GM12878 (cell line): ENCODE measurements at places on chromosomes 11 and 22. TPM values are rescaled to one million over a fixed set of nuclear protein-coding genes. Genes with fewer than 3 reads are reported as not detected.
A peak's percentile ranks its signal among the peaks of the same experiment; 100 is the strongest.

Gene TRIM48
- total RNA-seq, result not detected in 2 replicates

- H3K36me3 ChIP-seq, result no peaks in the 10 kb centered on the region
- peak; percentile 11 for DNase-seq
- no peaks in the 10 kb centered on the region for H3K27me3 ChIP-seq
Observed at GRCh38 chr11:47950396-47950795, 30.0 kb upstream of the PTPRJ start.

- H3K27ac ChIP-seq, result no peak overlapping the region
- peaks cover 16% of the 10 kb centered on the region for H3K36me3 ChIP-seq
- DNase-seq, result no peak
- no peaks in the 10 kb centered on the region for H3K27me3 ChIP-seq
Observed at GRCh38 chr22:46303347-46303965, 6.8 kb downstream of the GTSE1 start.

- no peaks in the 10 kb centered on the region for H3K27me3 ChIP-seq
- H3K36me3 ChIP-seq, result peaks cover 15% of the 10 kb centered on the region
- H3K4me3 ChIP-seq, result no peak overlapping the region
- H3K4me1 ChIP-seq, result no peaks in the 10 kb centered on the region
Observed at GRCh38 chr22:46958191-46958590, 195.7 kb downstream of the TBC1D22A start.

Gene AQP11
- 0.56 and 0.64 TPM in 2 replicates for total RNA-seq

GRCh38 chr11:127000981-127001380, 411 bp upstream of the KIRREL3 start:
- no peak overlapping the region for H3K4me3 ChIP-seq
- no peaks in the 10 kb centered on the region for H3K4me1 ChIP-seq
- no peak overlapping the region for H3K27ac ChIP-seq
- no peaks in the 10 kb centered on the region for H3K36me3 ChIP-seq
- DNase-seq, result no peak

- H3K27ac ChIP-seq, result no peak overlapping the region
- H3K4me1 ChIP-seq, result no peaks in the 10 kb centered on the region
- H3K27me3 ChIP-seq, result no peaks in the 10 kb centered on the region; the same call in 1 of the 2 replicates
Observed at GRCh38 chr22:28243539-28243938, 324.5 kb upstream of the PITPNB start.

Gene MMP12
- total RNA-seq, result not detected in 2 replicates

DNA sequence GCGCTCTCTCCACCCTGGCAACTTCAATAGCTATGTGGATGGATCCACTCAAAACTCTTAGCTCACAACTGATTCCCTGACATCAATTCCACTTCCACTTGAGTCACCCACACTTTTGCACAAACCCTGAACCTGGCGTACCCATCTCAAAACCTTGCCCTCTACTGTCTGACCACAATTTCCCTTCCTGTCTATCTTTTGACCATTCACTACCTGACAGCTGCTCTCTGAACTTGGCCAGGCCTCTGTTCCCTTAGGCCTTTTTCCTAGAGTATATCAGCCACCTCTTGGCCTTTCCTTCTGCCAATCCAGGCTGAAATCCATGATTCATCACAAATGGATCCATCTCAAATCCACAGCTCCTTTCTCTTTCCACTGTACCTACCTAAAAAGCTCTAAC, 106.0 kb downstream of the RPL27A start:
- DNase-seq, result no peak
- no peak overlapping the region for H3K4me3 ChIP-seq
- no peaks in the 10 kb centered on the region for H3K4me1 ChIP-seq
- H3K36me3 ChIP-seq, result no peaks in the 10 kb centered on the region
- no peak overlapping the region for H3K27ac ChIP-seq

- H3K36me3 ChIP-seq, result no peaks in the 10 kb centered on the region
- DNase-seq, result no peak
- no peak overlapping the region for H3K27ac ChIP-seq
- H3K4me1 ChIP-seq, result no peaks in the 10 kb centered on the region
Observed at GRCh38 chr11:57941875-57942274, 81.8 kb upstream of the OR9Q1 start.

DNA sequence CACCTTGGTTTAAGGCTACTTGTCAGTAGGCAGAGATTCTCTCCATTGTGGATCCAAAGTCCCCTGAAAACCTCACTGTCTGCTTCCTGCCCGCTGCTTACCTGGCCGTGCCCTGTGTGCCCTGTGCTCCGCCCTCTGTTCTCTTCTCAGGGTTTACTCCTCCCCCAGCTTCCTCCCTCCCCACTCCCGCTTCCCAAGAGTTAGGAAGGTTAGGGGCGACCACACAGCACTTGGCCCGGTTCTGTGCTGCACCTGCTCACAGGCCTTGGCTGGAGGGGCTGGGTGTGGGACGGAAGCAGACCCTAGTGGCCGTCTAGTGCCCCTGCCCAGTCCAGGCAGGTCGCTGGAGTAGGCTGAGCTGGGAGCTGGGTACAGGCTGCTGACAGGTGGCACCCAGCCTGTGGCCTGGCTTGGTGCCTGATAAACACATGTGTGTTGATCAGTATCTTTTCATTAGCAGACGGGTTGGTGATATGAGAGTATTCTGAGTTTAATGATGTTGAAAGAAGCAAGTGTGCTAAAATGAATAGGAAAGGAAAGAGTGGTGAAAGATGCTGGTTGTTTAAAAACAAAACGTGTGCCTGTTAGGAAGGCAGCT, 40.5 kb downstream of the GRAMD4 start:
- H3K27me3 ChIP-seq, result no peaks in the 10 kb centered on the region
- H3K36me3 ChIP-seq, result peaks cover 22% of the 10 kb centered on the region
- DNase-seq, result no peak
- no peaks in the 10 kb centered on the region for H3K4me1 ChIP-seq
- no peak overlapping the region for H3K4me3 ChIP-seq

DNA sequence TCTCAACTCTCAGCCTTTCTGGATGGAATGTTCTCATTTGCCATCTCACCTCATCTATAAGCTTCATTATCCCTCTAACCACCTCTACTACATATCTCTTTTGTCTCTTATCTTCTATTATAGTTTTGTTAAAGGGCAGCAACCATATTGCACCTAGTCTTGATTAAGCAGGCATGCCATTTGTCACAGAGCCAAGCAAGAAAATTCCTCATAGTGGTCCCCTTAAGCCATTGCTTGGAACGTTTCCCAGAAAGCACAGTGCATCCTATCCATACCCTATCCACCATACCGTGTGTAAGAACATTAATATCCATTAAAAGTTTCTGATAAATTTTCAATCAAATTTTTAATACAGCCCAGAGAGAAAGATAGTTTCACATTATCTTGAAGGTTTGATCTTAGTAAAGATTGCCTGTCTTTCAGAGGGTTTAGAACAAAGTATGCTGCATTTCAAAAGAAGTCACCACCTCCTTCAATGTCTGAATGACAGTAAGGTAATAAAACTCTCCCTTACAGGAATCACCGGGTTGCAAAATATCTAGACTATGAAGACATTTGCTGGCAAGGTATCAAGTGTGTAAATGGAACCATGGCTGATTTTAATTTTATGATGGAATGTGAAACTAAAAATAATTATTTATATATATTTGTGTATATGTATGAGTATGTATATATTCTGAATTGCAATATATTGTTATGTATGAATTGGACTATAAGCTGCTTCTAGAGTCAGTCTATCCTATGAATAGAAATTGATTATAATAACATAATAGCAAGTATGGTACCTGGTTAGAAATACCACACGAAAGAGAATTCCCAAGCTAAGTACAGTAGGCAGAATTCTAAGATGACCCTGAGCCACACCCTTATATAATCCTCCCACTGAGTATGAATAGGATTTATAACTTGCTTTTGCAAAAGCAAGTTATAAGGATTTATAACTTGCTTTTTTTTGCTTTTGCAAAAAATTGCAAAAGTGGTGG, 1296.3 kb downstream of the LRRC4C start:
- no peaks in the 10 kb centered on the region for H3K36me3 ChIP-seq
- no peak overlapping the region for H3K27ac ChIP-seq
- H3K4me1 ChIP-seq, result no peaks in the 10 kb centered on the region
- no peak for DNase-seq
- H3K27me3 ChIP-seq, result no peaks in the 10 kb centered on the region

DNA sequence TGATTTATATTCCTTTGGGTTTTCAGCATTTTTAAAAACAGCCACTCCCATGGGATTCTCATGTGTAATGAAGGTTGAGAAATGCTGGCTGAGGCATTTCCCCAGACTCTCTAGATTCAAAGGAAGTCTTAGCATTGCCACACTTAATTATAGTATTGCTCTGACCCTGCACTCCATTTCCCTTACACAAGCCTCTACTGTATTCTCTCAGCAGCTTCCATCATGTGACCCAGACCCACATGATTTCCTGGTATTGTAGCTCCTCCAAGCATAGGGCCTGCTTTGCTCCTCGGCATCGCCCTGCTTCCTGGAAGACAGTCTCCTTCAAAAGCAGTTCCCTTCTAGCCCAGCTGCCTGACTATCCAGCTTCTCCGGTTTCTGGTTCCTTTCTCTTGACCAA, 261.5 kb downstream of the LARGE1 start:
- no peak overlapping the region for H3K27ac ChIP-seq
- H3K27me3 ChIP-seq, result no peaks in the 10 kb centered on the region
- no peak overlapping the region for H3K4me3 ChIP-seq
- no peak for DNase-seq

GRCh38 chr22:32850157-32850556, 48.7 kb downstream of the TIMP3 start:
- H3K27me3 ChIP-seq, result no peaks in the 10 kb centered on the region
- no peak overlapping the region for H3K4me3 ChIP-seq
- no peak overlapping the region for H3K27ac ChIP-seq
- H3K36me3 ChIP-seq, result no peaks in the 10 kb centered on the region

GRCh38 chr11:1676229-1676740, 20.7 kb upstream of the KRTAP5-6 start:
- H3K27me3 ChIP-seq, result no peaks in the 10 kb centered on the region
- no peaks in the 10 kb centered on the region for H3K4me1 ChIP-seq
- no peak for DNase-seq
- no peak overlapping the region for H3K4me3 ChIP-seq
- H3K27ac ChIP-seq, result no peak overlapping the region

GRCh38 chr11:811446-812245, 1.9 kb downstream of the RPLP2 start:
- H3K4me1 ChIP-seq, result peaks cover 7% of the 10 kb centered on the region; the same call in 1 of the 2 replicates
- no peak overlapping the region for H3K27ac ChIP-seq
- no peak for DNase-seq
- H3K4me3 ChIP-seq, result peak overlapping the region; percentile 98
- peaks cover 28% of the 10 kb centered on the region for H3K36me3 ChIP-seq

GRCh38 chr11:126743628-126744027, 256.9 kb downstream of the KIRREL3 start:
- peaks cover 14% of the 10 kb centered on the region for H3K4me1 ChIP-seq
- no peaks in the 10 kb centered on the region for H3K27me3 ChIP-seq
- H3K27ac ChIP-seq, result no peak overlapping the region

DNA sequence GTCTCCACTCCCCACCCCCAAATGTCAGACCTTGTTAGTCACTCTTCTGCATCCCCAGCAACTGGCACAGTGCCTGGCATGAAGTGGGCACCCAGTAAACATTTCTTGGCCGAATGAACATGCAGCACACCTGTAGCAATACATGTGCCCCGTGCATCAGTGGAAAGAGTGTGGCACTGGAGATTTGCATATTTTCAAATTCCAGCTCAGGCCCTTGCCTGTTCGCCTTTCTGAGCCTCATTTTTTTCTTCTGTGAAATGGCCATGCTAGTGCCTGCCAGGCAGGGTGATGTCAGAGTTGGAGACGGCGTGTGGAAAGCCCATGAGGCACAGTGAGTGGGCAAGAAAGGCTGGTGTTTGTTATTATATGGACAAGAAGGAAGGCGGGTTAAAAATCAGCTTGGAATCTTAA, 38.7 kb downstream of the CD82 start:
- no peaks in the 10 kb centered on the region for H3K27me3 ChIP-seq
- DNase-seq, result no peak
- H3K4me3 ChIP-seq, result no peak overlapping the region
- peaks cover 32% of the 10 kb centered on the region for H3K36me3 ChIP-seq
- peaks cover 87% of the 10 kb centered on the region for H3K4me1 ChIP-seq
- H3K27ac ChIP-seq, result 0 out of 2 replicates have a peak overlapping the region, but pooled peaks have one; percentile 6

DNA sequence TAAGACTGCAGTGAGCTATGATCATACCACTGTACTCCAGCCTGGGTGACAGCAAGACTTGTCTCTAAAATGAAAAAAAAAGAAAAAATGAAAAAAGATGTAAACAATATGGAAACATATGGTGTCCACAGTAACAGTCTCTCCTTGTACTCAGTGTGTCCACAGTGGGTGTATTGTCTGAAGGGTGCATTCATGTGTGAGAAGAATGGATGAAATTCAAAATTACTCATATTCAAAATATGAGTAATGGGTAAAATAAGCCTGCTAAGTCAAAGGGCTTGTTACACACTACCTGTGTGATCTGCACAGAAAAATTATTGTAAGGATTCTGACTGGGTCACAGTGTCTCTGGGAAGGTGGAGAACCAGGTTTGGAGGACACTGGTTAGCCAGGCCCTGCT, 26.9 kb downstream of the PPFIA1 start:
- H3K4me1 ChIP-seq, result no peaks in the 10 kb centered on the region
- H3K27ac ChIP-seq, result no peak overlapping the region
- no peak overlapping the region for H3K4me3 ChIP-seq
- peaks cover 5% of the 10 kb centered on the region; the same call in 1 of the 2 replicates for H3K36me3 ChIP-seq
- no peaks in the 10 kb centered on the region for H3K27me3 ChIP-seq

- H3K27me3 ChIP-seq, result no peaks in the 10 kb centered on the region
- no peak overlapping the region for H3K4me3 ChIP-seq
- H3K27ac ChIP-seq, result peak overlapping the region; percentile 38
Observed at GRCh38 chr11:68927280-68928135, 23.8 kb downstream of the IGHMBP2 start.

DNA sequence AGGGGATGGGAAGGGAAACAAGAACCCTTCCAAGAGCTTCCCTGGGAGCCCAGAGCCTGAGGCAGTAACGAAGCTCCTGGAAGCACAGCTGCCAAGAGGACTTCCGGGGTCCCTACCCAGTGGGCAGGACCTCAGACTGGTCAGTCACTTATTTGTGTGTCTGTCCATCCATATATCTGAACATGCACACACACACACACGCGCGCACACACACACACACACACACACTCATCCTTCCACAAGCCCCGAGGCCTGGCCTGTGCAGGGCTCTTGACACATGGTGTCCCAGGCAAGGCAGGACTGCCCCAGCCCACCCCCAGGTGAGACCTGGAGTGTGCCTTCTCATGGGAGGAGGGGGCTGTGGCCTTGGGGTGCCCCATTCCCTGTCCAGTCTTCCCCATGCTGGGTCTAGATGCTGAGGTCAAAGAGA, 44.9 kb downstream of the IGLL5 start:
- no peaks in the 10 kb centered on the region for H3K36me3 ChIP-seq
- peak overlapping the region; percentile 99 for H3K27ac ChIP-seq

GRCh38 chr22:37643225-37643847, 3.9 kb downstream of the SH3BP1 start:
- peaks cover 25% of the 10 kb centered on the region for H3K36me3 ChIP-seq
- no peaks in the 10 kb centered on the region for H3K27me3 ChIP-seq
- no peak overlapping the region for H3K4me3 ChIP-seq

GRCh38 chr22:38220653-38221386, 19.0 kb downstream of the MAFF start:
- DNase-seq, result no peak
- peaks cover 13% of the 10 kb centered on the region for H3K4me1 ChIP-seq
- no peaks in the 10 kb centered on the region for H3K36me3 ChIP-seq
- H3K27me3 ChIP-seq, result no peaks in the 10 kb centered on the region
- no peak overlapping the region for H3K4me3 ChIP-seq
- no peak overlapping the region for H3K27ac ChIP-seq

- H3K36me3 ChIP-seq, result no peaks in the 10 kb centered on the region
- no peaks in the 10 kb centered on the region for H3K27me3 ChIP-seq
- no peak overlapping the region for H3K27ac ChIP-seq
- H3K4me3 ChIP-seq, result no peak overlapping the region
- no peak for DNase-seq
Observed at GRCh38 chr11:74390697-74391096, 7.5 kb downstream of the PGM2L1 start.

- H3K27me3 ChIP-seq, result no peaks in the 10 kb centered on the region; the same call in 1 of the 2 replicates
- H3K27ac ChIP-seq, result no peak overlapping the region
- no peaks in the 10 kb centered on the region for H3K4me1 ChIP-seq
- H3K36me3 ChIP-seq, result no peaks in the 10 kb centered on the region
- H3K4me3 ChIP-seq, result no peak overlapping the region
- DNase-seq, result no peak
Observed at GRCh38 chr11:65808744-65809341, 22.0 kb downstream of the OVOL1 start.
